ENCODE measurements at places on chromosomes 2 and 18.

DNA sequence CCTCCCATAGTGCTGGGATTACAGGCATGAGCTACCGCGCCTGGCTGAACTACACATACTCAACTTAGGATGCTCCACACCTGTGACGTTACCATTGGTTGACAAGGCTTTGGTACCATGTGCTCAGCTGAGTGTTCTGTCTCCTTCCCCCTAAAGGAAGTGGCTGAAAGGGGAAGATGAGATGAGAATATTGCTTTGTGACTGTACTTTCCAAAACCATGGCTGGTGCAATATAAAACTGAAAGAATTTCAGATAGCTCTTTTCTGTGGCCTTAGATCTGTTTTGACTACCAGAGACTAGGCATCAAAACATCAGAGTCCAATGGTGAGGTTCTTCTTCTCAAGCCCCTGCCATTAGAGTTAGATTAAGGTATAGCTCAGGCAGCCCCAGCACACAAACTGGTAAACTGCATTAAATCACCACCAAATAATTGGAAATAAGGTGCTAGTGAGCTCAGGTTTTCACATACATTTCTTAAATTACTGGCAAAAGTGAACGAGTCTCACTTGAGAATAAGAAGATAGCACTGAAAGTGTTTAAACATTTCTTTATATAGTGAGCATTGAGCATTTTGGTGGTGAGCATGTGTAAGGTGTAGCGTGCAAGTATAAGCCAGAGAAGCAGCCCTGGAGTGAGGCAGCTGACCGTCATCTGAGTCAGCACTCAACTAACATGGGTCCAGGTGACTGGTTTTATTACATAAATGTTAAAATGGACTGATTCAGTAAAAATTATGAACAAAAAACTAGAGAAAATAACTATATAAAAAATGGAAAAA is 113.5 kb upstream of the FZD5 start:
- no peak for DNase-seq

DNA sequence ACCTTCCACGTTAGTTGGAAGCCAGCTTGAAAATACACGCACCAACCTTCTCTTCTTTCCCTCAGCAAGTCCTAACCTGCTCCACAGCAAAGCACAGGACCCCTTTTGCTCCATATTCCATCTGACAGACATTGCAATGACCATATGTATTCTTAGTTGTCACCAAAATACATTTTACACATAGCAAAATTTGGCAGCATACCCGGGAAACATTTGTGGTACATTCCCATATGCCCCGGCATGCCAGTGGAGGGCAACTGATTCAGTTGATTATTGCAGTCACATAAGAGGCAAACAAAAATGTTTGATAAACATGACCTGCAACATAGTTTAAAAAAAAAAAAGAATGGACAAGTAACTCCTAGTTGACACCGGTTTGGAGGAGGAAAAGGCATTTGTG is 202.1 kb upstream of the UBE2E3 start:
- no peak for DNase-seq

- DNase-seq, result no peak
Measured at GRCh38 chr2:197028230-197028629, 101.7 kb upstream of the PGAP1 start.

DNA sequence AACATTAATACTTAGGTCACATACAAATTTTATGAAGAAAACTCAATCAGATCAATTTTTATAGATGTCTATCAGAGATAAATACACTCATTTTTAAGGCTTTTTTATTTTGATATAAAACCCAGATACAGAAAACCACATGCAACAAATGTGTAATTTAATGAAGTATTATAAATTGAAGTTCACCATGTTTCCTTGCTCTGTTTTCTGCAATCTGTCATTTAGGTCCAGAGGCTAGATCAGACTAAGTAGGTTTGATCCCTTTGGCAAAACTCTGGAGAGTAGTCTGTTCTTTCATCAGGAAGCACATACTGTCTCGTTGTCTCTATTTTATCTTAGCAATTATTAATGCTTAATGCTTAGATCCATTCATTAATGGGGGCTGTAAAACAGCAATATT is 841.6 kb downstream of the MBD2 start:
- DNase-seq, result no peak

- no peak for DNase-seq
Measured at GRCh38 chr2:230814616-230815015, 50.1 kb upstream of the ITM2C start.

GRCh38 chr2:238939521-238940403 is 91.9 kb downstream of the TWIST2 start:
- no peak for DNase-seq

All from CD4-positive, alpha-beta T cell treated with Interleukin-17A for 1 hour (primary cell).